Skin of body (tissue), 3 donors: ENCODE measurements at places on chromosomes 7 and 10. TPM values are rescaled to one million over a fixed set of nuclear protein-coding genes. Genes with fewer than 3 reads are reported as not detected.

FANK1 gene
- total RNA-seq: 3.1 TPM

WASL gene
- 26.1 TPM for total RNA-seq

PAPOLB gene
- total RNA-seq: 0.30 TPM

GRID1 gene
- 2.7 TPM for total RNA-seq

FOXK1 gene
- total RNA-seq: 17.2 TPM

FKBP6 gene
- not detected for total RNA-seq

PRLHR gene
- total RNA-seq: under 0.01 TPM

LIPJ gene
- total RNA-seq: 0.49 TPM
